ENCODE measurements at places on chromosomes 12 and 14.

DNA sequence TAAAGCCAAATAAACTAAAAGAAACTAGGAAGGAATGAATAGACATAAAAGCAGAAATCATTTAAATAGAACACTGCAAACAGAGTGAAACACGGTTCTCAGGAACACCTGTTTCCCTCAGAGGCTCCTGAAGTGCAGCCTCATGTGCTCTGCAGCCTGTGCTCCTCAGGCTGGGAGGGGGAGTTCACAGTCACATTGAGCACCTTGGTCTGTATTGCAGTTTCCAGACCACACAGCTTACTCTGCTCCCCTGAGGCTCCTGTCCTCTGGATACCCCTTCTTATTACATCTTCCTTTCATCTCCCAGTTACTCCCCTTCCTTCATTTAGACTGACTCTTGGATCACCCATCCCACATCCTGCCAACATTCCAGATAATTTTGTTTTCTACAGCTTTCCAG is 49.7 kb upstream of the DCD start:
- DNase-seq: no peak

GRCh38 chr12:56518570-56518969 is 3.0 kb upstream of the RBMS2 start:
- no peak for DNase-seq

GRCh38 chr12:95802482-95803270 is 12.1 kb upstream of the NTN4 start:
- peak; percentile 59 for DNase-seq

DNA sequence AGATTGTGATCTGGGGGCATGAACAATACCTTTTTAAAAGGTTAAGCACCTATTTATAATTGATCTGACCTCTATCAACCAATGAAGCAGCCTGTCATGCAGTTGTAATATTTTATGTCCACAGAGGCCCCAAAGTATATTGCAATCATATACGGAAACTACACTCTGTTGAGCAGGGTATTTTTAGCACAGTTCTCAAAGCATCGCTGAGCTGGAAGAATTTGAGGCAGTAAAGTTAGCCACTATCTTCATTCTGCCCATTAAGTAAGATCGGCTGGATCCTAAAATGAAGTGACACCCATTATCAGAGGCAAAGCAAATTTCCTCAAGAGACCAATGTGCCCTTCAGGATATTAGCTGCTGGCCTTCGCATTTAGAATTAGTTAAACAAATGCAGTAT is 47.7 kb upstream of the GRIP1 start:
- DNase-seq: no peak

GRCh38 chr12:6215932-6216494 is 15.8 kb downstream of the CD9 start:
- DNase-seq: peak; percentile 86

DNA sequence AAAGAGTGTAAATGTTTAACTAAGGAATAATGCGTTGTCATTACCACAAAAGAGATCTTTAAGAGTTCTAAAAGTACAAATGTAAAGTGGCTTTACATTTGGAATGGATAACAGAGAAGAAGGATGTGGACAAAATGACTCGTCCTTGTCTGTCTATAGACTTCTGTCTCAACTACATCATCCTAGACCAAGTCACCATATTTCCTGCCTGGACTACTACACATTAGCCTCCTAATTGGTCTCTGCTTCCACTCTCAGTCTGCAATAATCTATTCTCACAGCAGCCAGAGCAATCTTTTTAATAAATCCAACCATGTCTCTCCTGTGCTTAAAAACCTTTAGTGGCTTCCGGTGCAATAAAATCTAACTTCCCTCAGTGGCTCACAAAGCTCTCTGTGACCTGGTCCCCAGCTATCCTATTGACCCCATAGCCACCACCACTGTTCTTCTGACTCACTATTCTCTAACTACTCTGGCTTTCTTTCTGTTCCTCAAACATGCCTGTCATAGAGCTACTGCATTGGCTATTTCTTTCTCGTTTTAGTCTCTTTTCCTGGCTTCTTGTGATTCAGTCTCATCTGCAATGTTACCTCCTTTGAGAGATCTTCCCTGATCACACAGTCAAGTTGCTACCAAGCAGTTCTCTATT is 91.1 kb downstream of the MYF5 start:
- no peak for DNase-seq

- no peak for DNase-seq
Measured at GRCh38 chr12:131194166-131194565, 240.5 kb downstream of the ADGRD1 start.

DNA sequence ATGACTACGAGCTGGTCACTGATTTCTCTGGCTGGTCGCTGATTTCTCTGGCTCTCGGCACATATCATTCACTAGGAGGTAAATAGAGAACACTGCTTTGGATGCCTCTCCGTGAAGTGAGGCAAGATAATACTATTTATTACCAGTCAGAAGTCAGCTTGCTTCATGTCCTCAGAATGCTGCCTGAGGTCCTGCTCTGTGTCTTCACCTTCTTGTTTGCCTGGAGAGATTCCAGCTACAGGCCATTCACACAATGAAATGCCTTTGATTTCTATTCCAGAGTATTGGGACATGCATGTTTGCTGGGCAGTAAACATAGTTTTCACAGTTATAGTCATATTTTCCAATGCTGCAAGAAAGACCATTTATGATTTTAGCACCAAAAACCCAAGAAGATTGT is 106.7 kb downstream of the AEBP2 start:
- peak; percentile 32 for DNase-seq

DNA sequence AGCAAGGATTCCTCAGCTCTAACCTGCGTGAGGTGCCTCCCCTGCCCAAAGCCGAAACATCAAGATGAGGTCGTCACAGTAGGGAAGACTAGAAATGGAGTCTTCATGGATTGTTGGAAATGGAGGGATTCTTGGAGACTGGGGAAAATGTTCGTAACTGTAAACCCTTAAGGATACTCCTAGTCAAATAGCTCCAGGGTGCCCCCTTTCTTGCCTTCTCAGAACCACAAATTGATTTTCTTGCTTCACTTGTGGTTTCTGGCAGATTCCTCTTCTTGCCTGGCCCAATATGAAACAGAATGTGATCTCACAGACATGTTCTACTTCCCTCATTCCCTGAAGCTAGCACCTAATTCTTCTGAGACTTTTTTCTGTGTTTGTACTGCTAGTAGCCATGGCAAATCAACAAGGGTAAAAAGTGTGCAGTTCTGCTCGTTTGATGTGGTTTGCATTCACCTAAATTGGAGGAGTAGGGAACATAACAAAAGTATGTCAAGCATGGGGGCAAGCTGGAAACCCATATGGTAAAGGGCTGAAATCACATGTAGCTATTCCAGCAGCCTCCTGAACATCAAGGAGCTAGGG is 332.0 kb downstream of the PAWR start:
- DNase-seq: no peak

DNA sequence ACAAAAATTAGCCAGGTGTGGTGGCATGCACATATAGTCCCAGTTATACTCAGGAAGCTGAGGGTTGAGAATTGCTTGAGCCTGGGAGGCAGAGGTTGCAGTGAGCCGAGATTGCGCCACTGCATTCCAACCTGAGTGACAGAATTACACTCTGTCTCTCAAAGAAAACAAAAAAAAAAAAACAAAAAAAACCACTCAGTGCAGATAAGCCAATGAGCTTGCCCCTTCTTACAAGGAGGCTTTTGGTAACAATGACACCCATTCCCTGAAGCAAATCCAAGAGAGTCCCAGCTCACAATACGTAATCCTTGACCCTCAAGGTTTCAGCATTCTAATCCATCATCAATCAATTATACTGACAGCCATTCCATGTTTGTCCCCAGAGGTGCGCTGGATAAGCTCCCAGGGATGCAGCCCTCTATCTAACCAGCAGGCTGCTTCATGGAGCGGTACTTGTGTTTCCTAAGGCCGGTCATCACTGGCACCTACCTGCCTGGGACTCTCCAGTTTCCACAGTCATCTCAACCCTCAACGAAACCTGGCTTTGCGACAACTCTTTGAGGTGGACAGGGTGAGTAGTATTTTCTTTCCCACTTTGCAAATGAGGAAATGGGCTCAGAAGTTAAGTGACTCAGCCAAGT is 12.4 kb downstream of the GCN1 start:
- peak; percentile 14 for DNase-seq

GRCh38 chr12:42887657-42888056 is 298.1 kb upstream of the PRICKLE1 start:
- no peak for DNase-seq

GRCh38 chr14:39863441-39863840 is 431.2 kb upstream of the FBXO33 start:
- DNase-seq: no peak

GRCh38 chr12:128864516-128865186 is 11.4 kb downstream of the GLT1D1 start:
- DNase-seq: no peak

DNA sequence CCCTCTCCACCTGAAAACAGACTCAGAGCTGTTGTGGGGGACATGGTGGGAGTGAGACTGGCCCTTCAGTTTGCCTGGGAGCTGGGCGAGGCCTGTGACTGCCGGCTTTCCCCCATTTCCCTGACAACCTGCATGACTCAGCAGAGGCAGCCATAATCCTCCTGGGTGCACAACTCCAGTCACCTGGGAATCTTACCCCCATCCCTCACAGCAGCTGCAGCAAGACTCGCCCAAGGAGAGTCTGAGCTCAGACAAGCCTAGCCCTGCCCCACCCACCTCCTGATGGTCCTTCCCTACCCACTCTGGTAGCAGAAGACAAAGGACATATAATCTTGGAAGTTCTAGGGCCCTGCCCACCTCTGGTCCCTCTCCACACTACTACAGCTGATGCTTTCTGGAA is 207.3 kb upstream of the ARID2 start:
- DNase-seq: no peak

- no peak for DNase-seq
Measured at GRCh38 chr12:28802706-28803438, 346.2 kb upstream of the FAR2 start.

- no peak for DNase-seq
Measured at GRCh38 chr12:54364413-54364812, at the start of gene GPR84. Gene GPR84 (minus strand): TSS chr12:54364486. CDS start chr12:54363851, 635 bp downstream.

GRCh38 chr12:100717733-100718067 is 76.9 kb upstream of the ANO4 start:
- no peak for DNase-seq

DNA sequence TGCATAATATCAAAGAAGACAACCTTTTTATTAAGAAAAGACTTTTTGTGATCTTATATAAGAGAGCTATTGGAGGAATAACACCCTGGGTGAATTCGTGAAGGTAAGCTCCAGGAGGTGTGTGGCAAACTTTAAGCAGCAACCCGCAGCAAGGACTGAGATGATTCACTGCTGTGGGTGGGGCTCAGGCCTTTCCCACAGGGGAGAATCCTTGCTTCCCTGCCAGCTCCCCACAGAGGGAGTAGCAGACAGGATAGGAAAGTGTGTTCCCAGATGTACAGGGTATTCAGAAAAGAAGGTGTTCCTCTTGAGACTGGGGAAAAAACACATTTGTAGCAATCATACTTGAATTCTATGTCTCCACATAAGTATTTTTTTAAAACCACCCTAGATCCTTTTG is 9.2 kb downstream of the NDUFA12 start:
- peak; percentile 33 for DNase-seq

DNA sequence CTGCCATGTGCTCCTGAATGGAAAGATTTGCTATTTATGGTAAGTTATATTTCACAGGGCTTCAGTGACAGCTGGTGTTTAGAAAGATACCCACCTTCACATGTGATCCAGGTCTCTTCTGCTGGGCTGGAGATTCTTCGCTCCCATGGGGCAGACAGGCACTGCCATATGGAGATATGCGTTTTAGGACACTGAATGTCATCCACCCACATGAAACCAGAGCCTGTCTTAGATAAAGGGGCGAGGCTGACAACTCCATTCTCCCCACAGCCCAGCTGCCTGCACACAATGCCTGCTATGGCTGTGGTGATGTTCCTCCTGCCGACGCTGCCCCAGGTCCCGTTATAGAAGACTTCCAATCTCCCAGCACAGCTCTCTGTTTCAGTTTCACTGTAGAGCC is 69.4 kb downstream of the ACSM4 start:
- no peak for DNase-seq

GRCh38 chr14:58662759-58663158 is 25.0 kb downstream of the DACT1 start:
- no peak for DNase-seq
